ENCODE measurements at places on chromosomes 3 and 15. TPM values are rescaled to one million over a fixed set of nuclear protein-coding genes. Genes with fewer than 3 reads are reported as not detected.
A peak's percentile ranks its signal among the peaks of the same experiment; 100 is the strongest.

GRCh38 chr15:41490355-41490754 lies 3.3 kb upstream of the ITPKA start:
- peaks cover 27% of the 10 kb centered on the region for H3K4me1 ChIP-seq
- no peaks in the 10 kb centered on the region for H3K27me3 ChIP-seq
- peaks cover 2% of the 10 kb centered on the region for H3K36me3 ChIP-seq

DNA sequence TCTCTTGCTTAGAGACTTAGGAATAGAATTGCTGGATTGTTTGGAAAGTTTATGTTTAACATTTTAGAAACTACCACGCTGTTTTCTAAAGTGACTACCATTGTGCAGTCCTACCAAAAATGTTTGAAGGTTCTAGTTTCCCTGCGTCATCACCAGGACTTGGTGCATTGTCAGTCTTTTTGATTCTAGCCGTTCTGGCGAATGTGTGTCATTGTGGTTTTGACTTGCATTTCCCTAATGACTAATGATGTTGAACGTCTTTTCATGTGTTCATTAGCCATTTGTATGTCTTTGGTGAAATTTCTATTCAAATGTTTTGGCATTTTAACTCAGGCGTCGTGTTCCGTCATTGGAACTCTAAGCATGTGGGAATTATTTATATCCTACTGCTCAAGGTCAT lies 58.0 kb downstream of the CHD2 start:
- no peaks in the 10 kb centered on the region for H3K27me3 ChIP-seq
- peaks cover 24% of the 10 kb centered on the region for H3K36me3 ChIP-seq
- H3K4me1 ChIP-seq: peaks cover 36% of the 10 kb centered on the region
- peak overlapping the region; percentile 36 for H3K4me3 ChIP-seq
- DNase-seq: peak; percentile 10

GRCh38 chr15:89971592-89971997 lies 29.5 kb upstream of the ZNF710 start:
- H3K27ac ChIP-seq: peak overlapping the region; percentile 19
- no peaks in the 10 kb centered on the region for H3K27me3 ChIP-seq
- peak; percentile 41 for DNase-seq

- no peak for DNase-seq
- no peaks in the 10 kb centered on the region for H3K36me3 ChIP-seq
- H3K4me1 ChIP-seq: no peaks in the 10 kb centered on the region
These were observed 42.5 kb upstream of the TPM1 start for GRCh38 chr15:62999923-63000561.

Gene PPM1L
- 14.6 TPM for total RNA-seq

All from T-helper 17 cell (primary cell).